NCI-H526 (cell line): ENCODE measurements at places on chromosomes 2 and 18.

DNA sequence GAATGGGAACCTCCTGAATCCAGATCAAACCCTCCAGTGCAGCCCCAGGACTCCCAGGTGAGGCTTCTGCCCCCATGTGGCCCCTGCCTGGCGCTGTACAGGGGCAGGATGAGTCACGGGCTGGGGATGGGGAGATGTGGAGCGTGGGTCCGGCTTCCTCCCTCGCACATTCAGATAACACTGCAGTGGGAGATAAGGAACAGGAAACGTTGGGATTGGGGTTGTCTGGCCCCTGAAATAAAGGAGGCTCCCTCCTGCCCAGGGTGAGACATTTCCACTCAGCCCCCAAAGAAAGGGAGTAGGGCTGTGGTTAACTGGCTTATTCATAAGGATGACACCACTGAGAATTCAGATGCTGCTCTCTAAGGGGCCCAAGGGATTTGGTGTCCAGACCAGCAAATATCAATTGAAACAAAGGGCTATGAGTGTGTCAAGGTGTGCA, 30.7 kb downstream of the IGFBP5 start:
- DNase-seq = no peak

- no peak for DNase-seq
Measured at GRCh38 chr18:74081966-74082741, 65.5 kb downstream of the FBXO15 start.

DNA sequence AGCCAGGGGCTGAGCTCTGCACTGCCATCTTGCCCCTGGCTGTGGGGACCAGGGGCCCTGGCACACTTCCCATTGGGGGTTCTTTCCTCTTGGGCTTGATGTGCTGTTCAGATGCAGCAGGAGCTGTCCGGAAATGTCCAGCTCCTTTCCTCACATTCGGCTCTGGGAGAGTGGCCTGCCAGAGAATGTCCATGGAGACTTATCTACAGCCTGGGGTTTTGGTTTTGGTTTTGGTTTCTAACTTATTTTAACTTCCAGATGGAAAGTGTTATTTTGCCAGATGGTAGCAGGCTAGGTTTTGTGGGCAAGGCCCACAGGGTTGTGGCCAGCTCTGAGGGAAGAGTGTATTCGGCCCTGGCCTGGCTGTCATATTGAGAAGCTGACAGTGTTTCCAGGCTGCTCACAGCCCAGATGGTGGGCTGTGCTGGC, 177.3 kb downstream of the ANKRD30B start:
- no peak for DNase-seq

GRCh38 chr2:121836611-121837010, 81.2 kb downstream of the TSN start:
- DNase-seq = no peak

DNA sequence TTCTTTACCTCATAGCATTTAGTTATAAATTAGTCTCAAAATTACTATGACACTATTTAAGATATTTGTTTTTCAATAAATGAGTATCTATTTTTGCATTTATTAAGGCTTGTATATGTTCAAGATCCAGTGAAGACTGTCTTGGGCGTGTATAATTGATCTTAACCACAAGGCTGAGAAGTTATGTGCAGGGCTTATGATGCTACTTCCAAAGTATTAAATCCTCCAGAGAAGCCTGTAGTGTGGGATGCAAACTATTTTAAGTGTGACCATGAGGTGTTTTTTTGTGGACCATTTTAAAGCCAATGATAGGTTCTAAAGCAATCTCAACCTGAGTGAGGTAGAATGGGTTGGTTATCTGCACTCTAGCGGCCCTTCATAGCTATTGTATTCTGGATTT, 219.9 kb downstream of the ZNF407 start:
- DNase-seq = no peak

- DNase-seq = no peak
Measured at GRCh38 chr2:122927197-122927596, 1097.9 kb upstream of the CNTNAP5 start.

DNA sequence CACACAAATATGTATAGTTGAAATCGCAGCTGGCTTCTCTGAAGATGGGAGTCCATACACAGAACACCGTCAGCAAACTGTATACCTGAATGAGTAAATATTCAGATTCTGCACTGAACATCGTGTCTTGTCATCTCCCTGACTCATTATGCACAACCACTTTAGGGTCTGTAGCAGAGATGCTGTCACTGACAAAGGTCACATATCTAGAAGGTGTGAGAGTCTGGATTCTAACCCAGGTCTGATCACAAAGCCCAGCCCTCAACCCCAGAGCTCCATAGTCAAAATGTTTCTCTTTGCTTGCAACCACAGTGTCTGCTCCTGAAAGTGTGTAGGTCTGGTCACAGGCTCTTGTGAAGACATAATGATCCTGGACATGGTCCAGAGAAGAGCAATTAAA, 78.3 kb upstream of the PAX8 start:
- no peak for DNase-seq

- no peak for DNase-seq
Measured at GRCh38 chr18:50924372-50924771, 43.5 kb upstream of the ELAC1 start.

- no peak for DNase-seq
Measured at GRCh38 chr18:29892960-29893558, 1149.5 kb downstream of the DSC3 start.

GRCh38 chr2:145731467-145731866, 1211.5 kb upstream of the ZEB2 start:
- DNase-seq = no peak

DNA sequence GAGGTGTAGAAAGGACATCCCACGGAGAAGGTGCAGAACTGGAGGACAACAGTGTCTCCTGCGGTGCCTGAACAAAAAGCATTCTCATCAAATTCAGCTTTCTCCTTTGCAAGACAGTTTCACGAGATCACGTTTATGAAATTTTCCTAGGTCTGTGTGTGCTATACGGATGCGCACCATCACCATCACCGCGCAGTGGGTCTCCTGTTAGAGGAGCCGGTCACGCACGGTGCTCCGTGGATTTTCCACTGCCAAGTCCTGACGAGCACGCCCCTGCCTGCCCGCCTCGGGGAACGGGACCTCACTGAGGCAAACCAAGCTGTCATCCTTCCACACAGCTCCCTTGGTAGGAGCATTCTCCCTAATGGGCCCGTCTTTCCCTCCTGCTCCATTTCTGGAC, 140.4 kb upstream of the TPO start:
- DNase-seq = no peak

- no peak for DNase-seq
Measured at GRCh38 chr18:35525795-35526494, 28.2 kb upstream of the INO80C start.

DNA sequence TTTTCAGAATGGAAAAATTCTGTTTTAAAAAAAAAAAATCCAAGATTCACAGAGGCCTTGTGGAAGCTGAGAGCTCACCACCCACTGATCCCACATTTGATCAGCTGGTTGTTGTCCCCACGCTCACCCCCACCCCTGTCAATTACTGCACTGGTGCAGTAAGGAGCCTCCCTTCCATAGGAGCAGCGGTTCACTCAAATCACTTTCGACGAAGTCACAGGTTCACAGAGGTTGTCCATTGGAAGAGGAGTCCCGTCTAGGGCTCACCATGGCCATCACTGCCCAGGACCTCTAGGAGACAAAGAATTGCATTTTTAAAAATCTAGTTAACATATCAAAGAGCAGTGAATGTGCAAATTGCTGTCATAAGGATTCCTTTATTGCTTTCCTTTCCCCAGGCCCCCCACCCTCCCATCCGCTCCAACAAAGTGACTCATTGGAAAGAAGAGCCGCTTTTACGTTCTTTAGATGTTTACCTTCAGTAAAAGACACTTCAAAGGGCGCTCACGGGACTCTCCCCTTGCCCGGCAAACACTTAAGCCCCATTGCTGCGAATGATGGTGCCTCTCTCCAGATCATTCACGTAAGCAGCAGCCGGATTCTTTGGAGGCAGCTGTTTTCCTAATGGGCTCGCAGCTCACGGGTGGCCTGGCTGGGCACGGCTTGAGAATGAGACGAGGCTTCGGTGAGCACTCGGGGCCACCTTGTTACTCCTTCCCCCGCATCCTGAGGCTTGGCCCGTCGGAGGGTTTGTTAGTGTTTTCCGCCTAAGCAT, 165.5 kb upstream of the SALL3 start:
- no peak for DNase-seq

GRCh38 chr2:203818656-203819055, 48.9 kb upstream of the CTLA4 start:
- DNase-seq = no peak

DNA sequence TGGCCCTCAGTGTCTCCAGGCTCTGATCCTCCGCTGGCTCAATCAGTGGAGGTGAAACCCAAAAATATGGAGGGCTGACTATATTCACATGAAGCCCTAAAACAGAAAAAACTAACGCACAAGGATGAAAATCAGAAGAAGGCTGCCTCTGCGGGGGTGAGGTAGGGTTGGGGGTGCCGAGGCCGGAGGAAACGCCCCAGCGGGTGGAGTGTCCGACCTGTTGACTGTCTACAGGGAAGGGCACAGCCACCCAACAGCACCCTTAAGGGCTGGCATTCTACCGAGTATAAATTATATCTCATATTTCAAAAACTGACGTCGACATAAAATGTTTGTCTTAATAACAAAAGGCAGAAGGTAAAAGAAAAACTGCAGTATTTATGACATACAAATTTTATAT, 223.5 kb downstream of the HDAC4 start:
- DNase-seq = no peak

DNA sequence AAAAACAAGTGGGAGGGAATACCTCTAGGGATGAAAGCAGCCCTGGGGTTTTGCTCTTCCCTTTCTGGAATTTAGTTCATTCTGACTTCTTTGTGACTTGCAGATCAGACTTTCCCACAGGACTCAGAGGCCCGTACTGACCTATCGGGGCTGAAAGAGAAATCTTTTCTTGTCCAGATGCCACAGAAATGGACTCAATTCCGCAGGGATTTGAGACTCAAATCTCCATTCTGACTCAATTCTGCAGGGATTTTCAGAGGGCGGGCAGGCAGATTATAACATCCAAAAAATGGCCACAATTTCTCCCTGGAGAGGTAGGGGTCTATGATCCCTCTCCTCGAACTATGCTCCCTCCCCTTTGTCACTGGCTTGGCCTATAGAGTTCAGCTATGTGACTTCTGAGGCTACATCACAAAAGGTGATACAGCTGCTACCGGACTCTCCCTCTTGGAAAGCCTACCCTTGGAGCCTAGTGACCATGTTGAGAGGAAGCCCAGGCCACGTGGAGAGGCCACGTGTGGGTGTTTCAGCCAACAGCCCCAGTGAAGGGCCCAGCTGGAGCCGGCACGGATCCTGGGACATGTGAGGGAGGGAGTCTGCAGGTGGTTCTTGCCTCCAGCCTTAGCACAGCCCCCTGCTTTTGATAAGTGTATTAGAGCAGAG, 4.8 kb upstream of the EFHD1 start:
- no peak for DNase-seq

DNA sequence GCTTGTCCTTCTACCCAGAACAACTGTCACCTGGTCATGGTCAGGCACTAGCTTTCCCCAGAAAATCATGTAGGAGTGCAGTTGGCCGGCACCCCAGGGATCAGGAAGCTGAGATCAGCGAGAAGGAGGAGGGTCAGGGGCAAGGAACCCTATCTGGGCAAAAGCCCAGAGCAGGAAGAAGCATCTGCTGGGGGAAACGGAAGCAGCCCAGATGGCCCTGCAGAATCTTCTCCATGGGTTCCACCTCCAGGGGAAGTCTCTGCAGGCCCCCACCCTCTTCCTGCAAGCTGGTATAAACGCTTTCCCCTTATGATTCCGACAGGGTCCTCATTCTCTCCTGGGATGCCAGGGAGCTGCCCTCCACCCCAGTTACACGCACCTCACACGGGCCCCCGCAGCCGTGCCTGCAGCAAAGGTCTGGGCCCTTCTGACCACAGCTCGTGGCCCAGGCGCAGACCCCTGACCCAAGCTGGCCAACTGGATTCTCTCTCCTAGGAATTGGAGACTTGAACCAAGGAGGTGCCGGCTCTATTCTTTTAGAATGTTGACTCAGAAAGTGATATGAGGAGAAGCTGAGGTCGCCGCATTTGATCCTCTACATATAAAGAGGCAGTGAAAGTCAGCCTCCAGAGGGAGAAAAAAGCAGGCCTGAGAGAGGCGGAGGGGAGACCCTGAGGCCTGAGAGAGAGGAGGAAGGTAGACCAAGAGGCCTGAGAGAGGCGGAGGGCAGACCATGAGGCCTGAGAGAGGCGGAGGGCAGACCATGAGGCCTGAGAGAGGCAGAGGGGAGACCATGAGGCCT, 71.0 kb downstream of the STPG4 start:
- DNase-seq = no peak

DNA sequence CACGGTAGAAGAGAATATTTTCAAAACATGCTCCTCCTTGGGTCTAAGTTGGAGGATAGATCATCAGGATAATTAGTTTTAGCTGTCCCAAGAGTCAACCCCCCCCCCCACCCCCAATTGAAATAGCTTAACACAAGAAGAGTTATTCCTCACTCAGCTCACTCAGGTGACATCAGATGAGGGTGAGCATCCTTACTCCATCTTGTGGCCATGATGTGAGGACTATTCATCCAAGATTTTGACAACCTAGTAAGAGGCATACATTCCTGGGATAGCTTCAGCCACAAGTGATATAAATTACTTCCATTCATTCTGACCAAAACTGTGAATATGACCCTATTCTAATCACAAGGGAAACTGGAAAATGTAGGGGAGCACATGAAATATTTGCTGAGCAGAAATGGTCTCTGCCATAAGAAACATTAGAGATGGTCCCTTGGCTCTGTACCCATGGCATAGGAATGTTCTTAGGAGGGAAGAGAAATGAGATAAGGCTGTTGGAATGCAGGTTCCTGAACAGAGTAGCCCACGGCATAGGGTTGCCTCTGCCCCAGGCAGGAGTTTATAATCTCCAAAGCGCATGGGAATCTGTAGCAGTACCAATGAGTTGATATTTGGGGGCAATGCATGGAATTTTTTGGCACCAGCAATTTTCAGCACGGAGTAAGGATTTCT, 257.2 kb downstream of the CYRIA start:
- no peak for DNase-seq

- no peak for DNase-seq
Measured at GRCh38 chr2:66794070-66794469, 359.1 kb downstream of the MEIS1 start.

DNA sequence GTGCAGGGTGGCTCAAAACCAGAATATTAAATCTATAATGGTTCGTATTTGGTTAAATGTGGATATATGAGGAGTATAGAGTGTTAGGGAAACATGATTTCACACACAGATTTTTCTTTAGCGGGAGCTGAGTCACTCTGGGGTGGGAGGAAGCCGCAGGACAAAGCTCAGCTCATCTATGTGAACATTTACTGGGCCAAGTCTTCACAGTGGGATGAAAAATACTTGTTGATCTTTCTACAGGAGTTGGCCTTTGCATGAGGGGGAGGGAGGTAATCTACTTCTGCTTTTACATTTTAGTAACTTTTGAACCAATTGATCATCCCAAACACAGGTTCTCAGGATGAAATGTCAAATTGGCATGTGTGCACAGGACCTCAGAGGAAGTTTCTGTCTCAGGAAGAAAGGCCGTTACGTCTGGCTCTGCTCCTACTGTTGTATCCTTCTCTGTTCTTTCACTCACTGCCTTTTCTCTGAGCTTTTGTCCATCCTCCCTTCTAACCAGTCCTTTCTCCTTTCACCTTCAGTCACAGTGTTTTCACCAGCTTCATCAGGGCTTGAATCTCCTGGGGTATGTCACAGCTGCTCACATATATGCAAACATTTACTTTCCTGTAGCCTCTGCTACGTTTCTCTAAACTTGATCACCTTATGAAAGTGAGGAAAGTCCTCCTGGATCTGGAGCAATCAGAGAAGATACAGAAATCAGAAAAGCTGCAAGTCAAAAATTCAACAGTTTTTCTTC, 943.3 kb upstream of the FANCL start:
- DNase-seq = peak; percentile 16

- no peak for DNase-seq
Measured at GRCh38 chr2:162749994-162750393, 88.6 kb downstream of the KCNH7 start.
